ENCODE measurements at places on chromosomes 16 and 17.

DNA sequence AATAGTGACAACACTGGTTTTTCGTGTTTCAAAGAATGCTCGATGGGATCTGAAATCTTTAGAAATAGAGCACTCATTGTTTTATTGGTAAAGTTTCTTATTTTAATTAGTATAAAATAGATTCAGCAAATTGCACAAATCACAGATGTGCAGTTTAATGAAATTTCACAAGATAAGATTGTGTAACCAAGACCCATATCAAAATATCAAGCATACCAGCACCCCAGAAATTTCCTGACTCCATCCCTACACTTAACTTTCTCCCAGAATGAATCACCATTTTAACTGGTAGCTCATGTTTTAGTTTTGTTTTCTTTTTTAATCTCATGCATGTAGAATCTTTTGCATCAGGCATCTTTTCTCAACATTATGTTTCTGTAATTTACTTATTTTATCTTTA is 185.9 kb downstream of the KCNJ2 start:
- no peak for DNase-seq

DNA sequence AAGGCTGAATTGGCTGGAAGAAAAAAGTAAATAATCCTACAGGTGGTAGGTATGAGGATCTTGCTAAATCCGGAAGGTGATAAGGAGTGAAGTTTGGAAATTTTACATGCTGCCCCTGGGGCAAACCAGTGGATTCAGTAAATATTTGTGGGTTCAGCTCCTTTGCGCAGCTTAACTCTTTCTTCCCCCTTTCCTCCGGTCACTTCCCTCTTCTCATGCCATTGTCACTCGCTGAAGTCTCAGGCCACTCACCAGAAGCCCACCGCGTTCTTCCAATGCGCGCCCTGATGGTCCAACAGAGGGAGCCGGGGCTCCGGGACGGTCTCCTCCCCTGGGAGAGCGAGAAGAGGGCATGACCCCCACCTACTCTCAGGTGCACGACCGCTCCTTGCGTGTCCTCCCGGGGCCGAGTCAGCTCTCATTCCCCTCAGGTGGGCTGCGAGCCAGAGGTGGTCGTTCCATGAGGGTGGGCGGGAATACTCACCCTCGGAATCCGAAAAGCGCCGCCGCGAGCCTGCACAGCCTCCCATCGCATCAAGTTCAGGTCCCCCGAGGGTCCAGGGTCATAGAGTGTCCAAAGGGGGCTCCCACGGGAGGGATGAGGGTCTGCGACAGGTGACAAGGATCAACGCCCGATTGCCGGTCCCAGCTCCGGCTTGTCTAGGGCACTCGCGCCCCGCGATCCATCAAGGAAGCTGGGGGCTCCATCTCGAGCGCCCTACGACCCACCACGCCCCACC is 474 bp downstream of the CLN3 start:
- DNase-seq, result peak; percentile 37

DNA sequence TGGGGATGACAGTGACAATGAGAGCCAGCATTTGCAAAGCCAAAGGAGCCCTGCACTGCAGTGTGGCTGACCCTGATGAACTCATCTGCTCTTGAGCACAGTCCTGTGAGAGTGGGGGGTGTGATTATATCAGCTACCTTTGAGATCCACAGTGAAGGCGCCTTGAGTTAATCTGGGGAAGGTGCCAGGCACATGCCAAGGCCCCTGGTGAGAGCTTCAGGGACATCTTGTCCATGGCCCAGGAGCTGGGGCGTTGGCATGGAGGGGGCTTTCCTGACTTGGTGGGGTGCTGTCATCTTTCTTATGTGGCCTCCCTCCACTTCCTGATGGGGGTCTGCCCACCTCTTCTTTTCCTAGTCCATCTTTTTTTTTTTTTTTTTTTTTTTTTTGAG is 86.5 kb downstream of the SNX29 start:
- no peak for DNase-seq

- peak; percentile 68 for DNase-seq
These were observed at the start of the genes C16orf86 and ENKD1 for GRCh38 chr16:67666559-67667452. Gene C16orf86 (plus strand): TSS chr16:67666814. CDS start chr16:67666971, 157 bp downstream. Gene ENKD1 (minus strand): TSS chr16:67666750. CDS start chr16:67666442, 308 bp downstream.

DNA sequence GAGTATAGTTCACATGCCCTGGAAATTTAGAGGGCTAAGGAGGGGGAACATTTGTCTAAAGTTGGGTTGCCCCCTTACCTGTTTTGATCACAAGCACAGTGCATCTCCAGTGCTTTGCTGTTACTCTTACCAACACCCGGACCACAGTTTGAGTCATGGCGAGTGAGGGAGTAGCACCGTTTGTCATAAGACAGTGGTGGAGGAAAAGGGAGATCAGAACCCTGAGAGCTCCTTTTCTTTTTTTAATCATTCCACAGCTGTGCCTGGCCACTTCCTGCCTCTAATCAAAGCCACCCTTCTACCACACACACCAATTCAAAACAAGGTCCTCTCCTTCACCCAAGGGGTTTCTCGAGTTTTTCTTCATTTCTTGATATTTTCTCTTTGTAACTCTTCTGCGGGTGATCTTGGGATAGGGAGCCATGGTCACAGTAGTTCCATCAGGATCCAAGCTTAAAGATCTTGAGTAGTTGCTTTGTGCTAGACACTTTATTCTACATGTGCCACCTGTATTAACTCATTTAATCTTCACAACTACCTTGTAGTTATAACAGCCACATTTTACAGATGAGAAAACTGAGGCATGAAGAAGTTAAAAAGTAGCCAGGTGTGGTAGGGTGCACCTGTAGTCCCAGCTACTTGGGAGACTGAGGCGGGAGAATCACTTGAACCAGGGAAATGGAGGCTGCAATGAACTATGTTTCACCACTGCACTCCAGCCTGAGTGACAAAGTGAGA is 5.0 kb upstream of the MYL4 start:
- DNase-seq, result no peak

GRCh38 chr16:25213709-25214397 is 2.9 kb upstream of the AQP8 start:
- no peak for DNase-seq

DNA sequence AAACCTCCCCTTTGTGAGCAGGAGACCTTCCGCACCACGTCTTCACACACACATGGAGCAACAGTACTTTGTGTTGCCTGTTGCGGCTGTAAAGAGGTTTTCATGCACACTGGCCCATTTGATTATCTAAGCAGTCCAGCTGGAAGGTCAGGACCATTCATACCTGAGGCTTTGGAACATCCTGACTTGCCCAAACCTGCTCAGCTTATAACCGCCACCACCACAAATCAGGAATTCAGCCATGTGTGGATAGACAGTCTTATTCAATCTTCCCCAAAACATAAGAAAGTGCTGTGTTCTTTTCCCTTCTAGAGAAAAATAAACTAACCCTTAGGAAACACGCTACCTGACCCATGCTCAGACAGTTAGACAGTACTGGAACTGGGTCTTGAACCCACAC is 81.6 kb upstream of the XYLT1 start:
- no peak for DNase-seq

GRCh38 chr17:27575096-27575911 is 55.7 kb upstream of the LGALS9 start:
- no peak for DNase-seq

GRCh38 chr16:25135254-25135878 is 23.8 kb downstream of the LCMT1 start:
- DNase-seq, result peak; percentile 22

- DNase-seq, result no peak
These were observed 180.5 kb upstream of the ZNF469 start for GRCh38 chr16:88202207-88202745.

GRCh38 chr16:55091213-55091870 is 160.7 kb downstream of the IRX5 start:
- no peak for DNase-seq

DNA sequence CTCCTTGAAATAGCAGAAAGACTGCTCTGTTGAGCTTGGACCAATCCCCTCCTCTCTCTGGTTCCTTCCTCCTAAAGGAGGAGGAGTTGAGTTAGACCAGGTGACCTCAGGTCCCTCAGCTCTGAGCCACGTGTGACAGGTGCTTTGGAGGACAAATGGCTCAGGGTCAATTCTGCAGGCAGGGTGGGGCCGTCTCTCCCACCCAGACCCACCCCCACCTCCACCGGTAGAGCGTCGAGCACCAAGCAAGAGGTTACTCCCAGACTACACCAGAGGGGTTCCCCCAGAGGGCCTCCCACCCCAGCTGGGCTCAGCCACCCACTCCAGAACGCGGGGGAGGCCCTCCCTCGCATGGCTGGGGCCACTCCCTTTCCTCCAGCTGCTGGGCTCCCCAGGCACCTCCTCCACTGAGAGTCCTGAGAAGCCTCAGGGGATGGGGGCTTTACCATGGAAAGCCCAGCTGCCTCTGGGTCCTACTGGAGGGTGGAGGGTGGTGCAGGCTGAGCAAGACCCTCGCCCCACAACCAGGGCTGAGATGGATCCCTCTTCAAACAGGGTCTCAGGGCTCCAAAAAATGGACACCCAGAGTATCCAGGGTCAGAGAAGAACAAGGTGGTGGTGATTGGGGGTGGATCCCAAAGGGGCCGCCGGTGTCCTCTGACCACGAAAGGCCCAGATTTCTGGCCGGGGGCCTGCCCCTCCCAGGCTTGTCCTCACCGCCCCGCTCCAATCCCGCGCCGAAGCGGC is 7.6 kb downstream of the MYO1C start:
- DNase-seq, result peak; percentile 63

- DNase-seq, result peak; percentile 79
These were observed 26.1 kb upstream of the MLKL start for GRCh38 chr16:74726716-74727115.

DNA sequence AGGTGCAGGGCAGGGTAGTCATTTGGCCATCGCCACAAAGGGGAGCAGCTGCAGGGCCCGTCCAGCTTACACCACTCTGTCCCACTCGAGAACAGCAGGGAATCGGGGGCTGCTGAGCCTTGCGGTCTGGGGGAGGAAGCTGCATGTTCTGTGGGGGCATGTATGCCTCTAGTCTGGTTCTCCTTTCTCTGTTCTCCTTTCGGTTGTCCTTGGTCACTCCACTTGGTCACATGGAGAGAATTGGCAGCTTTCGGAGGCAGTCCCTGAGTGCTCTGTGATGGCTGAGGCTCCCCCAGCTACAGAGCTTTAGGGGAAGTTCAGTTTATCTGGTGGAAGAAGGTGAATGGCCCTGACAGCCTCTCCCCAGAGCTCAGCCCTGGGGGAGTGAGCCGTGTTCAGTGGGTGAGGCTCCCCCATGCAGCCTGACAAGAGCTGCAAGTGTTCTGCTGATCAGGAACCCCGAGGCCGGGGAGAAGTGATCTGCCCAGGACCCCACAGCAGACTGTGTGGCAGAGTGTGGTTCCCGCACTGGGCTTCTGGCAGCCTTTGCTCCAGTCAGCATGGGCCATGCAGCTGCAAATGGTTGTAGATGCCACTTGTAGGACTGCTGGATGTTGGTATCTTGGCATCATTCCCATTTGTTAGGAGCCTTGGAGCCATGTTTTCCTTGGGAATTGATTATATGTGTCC is 22.3 kb upstream of the SMPD3 start:
- no peak for DNase-seq

GRCh38 chr16:85491058-85491771 is 121.9 kb upstream of the GSE1 start:
- peak; percentile 47 for DNase-seq

DNA sequence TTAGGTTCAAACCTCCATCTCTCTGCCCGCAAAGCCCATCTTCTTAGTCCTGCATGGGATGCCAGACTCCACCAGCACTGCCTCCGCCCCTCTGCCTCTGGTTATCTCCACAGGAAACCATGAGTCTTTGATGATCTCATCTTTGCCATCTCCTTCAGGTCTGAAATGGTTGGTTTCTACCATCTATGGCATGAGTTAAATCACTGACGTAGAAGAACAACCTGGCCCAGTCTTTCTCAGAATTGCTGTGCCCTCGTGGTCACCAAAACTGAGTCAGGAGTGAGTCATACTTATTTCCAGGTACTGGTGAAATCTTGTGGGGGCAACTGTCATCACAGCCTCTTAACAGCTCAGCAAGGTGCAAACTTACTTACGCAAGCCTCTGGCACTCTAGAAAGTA is 468.7 kb upstream of the C16orf82 start:
- no peak for DNase-seq

GRCh38 chr17:52751051-52751450 is 592.5 kb upstream of the CA10 start:
- DNase-seq, result no peak

DNA sequence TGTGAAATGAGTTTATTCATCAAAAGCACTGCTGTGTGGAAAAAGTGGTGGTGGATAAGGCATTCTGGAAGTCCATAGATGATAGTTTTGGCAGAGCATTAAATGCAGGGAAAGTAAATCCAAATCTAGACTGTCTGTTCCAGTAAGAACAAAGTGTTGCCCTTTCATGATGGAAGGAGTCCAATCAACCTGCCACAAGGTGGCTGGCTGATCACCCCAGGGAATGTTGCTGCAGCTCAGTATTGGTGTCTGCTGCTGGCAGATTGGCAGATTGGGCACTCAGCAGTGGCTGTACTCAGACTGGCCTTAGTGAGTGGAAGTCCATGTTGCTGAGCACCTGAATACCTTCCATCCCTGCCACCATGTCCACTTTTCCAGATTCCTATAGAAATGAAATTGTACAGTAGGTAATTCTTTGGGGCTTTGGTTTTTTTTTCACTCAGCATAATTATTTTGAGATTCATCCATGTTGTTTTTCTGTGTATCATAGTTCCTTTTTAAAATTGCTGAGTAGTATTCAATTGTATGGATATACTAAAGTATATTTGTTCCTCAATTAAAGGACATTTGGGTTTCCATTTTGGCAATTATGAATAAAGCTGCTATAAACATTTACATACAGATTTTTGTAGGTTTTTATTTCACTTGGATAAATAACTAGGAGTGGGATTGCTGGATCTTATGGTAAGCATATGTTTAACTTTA is 14.3 kb downstream of the DYNLL2 start:
- DNase-seq, result no peak

- no peak for DNase-seq
These were observed 16.7 kb upstream of the HEATR6 start for GRCh38 chr17:60095381-60095780.

DNA sequence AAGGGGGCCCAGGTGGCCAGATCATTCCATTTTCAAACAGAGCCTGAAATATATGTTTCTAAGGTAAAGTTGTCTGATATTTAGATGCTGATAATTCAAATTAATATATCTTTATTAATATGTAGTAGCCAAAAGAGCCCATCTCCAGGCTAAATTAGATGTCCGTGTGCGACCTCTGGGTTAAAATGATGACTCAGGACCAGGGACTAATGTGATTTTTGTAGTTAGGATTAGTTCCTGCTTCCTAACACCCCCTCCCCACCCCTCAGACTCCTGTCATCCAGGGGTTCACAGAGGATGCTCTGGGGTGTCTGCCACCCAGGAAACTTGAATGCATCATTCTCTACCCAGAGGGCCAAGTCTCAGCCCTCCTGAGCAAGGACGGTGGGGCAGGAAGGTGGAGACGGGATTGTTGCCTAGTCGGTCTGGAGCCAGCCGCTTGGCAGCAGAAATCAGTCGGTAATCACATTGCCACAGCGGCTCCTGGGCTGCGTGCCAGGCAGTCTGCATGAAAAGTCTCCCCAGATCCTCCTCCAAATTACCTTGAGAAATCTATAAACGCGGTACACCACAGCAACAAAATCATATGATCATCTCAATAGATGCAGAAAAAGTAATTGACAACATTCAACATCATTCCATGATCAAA is 29.8 kb downstream of the CNGB1 start:
- DNase-seq, result no peak

GRCh38 chr16:46932802-46933201 is 40.7 kb downstream of the DNAJA2 start:
- no peak for DNase-seq

All from HT-29 (cell line).